WTC11 (cell line): ENCODE measurements at places on chromosomes 5 and 9.

- no peak for DNase-seq
Observed at GRCh38 chr9:8717146-8717545, 917.6 kb upstream of the DMAC1 start.

- no peak for DNase-seq
Observed at GRCh38 chr5:35373249-35373648, 143.0 kb upstream of the PRLR start.

- no peak for DNase-seq
Observed at GRCh38 chr9:127862075-127863011, 7.9 kb upstream of the ENG start.

DNA sequence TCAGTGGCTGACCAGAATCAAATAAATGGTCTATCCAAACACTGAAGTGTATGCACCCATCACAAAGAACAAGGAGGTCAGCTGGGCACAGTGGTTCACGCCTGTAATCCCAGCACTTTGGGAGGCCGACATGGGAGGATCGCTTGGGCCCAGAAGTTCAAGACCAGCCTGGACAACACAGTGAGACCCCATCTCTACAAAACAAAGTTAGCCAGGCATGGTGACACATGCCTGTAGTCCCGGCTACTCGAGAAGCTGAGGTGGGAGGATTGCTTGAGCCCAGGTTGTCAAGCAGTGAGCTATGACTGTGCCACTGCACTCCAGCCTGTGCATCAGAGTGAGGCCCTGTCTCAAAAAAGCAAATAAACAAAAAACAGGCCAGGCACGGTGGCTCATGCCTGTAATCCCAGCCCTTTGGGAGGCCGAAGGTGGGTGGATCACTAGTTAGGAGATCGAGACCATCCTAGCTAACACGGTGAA is 40.5 kb downstream of the SEMA4D start:
- DNase-seq = no peak

GRCh38 chr5:97135868-97136267 is 6.5 kb downstream of the LIX1 start:
- DNase-seq = no peak

DNA sequence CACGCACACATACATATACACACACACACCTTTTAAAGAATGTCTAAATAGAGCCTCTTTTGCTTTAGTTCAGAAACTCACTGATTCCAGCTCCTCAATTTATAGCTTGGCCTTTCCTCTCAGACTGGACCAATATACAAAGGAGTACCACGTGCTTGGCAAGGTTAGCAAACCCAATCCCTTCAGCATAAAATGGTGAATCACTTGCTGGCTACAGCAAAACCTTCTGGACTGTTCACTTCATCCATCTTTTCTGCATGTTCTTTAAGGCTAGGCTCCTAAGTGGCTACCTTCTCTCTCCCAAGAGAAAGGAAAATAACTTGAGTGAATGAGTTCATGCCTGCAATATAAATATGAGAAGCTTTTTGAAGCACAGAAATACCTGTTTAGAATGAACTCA is 109.7 kb downstream of the LPAR1 start:
- no peak for DNase-seq

GRCh38 chr5:104199771-104200170 is 637.2 kb upstream of the NUDT12 start:
- DNase-seq = no peak
